ENCODE measurements at places on chromosomes 1 and 21. TPM values are rescaled to one million over a fixed set of nuclear protein-coding genes. Genes with fewer than 3 reads are reported as not detected.

- peak; percentile 60 for DNase-seq
Observed at GRCh38 chr1:155173478-155174323, at the start of gene TRIM46. TRIM46 (plus strand) TSS chr1:155173849; CDS start chr1:155173967, 118 bp downstream.

GRCh38 chr1:5842679-5843078 lies 149.5 kb downstream of the NPHP4 start:
- DNase-seq = no peak

- no peak for DNase-seq
Observed at GRCh38 chr1:183194527-183195141, 8.6 kb downstream of the LAMC2 start.

DNA sequence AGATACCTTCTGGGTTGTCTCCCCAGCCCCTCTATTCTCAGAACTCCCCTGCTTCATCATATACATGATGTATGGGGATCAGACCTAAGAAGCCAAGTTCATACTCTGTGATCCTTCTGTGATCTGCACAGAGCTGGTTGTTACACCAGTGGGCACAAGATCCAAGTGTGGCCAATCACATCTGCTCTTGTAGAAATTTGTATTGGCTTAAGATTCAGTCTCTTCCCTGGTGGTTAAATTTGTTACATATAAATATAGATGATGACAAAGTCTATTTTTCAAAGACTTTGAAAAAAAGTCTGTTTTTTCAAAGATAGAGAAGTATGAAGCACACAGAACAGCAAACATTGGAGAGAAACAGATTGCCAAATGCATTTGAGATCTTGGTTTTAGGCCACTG lies 135.8 kb upstream of the FGGY start:
- DNase-seq = no peak

DNA sequence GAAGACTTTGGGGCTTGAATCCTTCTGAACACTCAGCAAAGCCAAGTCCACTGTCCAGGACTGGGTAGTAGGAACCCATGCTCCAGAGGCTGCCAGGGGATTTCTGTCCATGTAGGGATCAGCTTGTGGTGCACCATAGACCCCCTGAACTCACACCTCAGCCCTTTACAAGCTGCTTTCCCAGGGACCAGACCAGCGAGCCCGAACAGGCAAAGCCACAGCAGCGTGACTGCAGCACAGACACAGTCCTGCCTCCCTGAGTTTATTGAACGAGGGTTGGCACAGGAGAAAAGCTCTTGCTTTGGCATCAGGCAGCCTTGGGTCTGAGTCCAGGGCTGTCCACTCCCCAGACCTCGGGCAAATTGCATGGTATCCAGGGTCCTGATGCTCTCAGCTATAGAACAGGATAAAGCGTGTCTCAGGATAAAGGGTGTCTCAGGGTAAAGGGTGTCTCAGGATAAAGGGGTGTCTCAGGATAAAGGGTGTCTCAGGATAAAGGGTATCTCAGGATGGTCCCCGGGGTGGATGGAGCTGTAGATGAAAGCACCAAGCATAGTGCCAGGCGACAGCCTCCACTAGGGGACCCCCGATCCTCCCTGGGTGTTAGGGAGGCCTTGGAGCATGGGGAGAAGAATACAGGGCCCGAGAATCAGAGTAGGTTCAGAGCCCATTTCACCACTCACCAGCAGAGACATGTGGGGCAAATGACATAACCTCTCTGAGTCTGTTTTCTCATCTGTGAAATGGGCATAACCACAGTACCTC lies 648.8 kb downstream of the NPHP4 start:
- peak; percentile 19 for DNase-seq

- DNase-seq = no peak
Observed at GRCh38 chr1:4053774-4054173, 153.7 kb upstream of the C1orf174 start.

GRCh38 chr21:39730418-39731157 lies 14.4 kb upstream of the IGSF5 start:
- DNase-seq = no peak

- DNase-seq = no peak
Observed at GRCh38 chr1:100746542-100746932, 27.0 kb downstream of the VCAM1 start.

- no peak for DNase-seq
Observed at GRCh38 chr1:55289614-55290013, 74.5 kb upstream of the USP24 start.

DNA sequence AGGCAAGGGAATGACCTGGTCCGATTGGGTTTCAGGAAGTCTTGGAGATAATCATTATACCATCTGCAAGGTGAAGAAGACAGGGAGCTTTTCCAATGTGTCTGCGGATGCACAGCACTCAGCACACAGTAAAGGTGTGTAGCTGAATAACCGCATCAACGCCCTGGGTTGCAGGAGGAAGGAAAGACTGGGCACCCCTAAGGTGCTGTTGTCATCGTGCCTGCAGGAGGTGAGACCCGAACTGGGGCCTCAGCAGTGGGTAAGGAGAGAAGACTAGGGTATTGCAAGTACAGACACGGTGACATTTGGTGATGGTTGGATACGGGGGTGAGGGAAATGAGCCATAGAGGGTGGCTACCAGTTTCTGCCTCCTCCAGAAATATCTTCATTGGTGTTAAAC lies 1.1 kb upstream of the TRIM62 start:
- no peak for DNase-seq

DNA sequence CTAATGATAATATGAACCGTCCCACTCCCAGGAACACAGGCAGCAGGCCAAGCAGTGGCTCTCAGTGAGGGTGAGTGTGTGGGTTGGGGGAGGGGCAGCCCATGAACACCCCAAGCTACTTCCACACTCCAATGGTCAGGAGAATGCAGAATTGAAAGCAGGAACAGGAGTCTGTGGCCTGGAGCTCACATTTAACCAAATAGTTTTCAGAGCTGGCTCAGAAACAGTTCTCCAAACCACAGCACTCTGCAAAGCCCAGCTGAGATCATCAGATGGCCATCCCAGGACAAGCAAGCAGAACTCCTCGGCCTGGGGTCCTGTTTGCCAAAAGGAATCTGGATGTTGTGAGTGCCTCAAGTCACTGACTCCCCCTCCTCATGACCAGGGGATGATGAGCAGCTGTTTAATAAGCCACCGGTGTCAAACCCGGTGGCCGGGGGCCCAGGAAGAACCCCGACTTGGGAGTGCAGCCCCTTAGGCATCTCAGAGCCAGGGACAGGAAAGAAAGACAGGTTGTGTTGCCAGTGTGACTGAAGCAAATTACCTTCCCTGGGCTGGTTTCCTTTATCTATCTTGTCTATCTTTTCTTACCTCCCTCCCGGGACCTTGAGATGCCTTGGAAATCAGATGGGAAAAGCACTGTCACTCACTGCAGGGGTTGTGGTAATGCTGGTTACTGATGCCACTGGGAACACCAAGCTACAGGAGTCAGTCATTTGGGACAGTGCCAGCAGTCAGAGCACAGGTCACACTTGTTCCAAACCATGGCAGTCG lies 20.4 kb downstream of the DEGS1 start:
- peak; percentile 70 for DNase-seq

- DNase-seq = no peak
Observed at GRCh38 chr21:41054018-41054578, 113.9 kb upstream of the BACE2 start.

GRCh38 chr1:53615101-53615500 lies 123.9 kb downstream of the GLIS1 start:
- DNase-seq = peak; percentile 36

GRCh38 chr1:157937744-157938143 lies 55.7 kb upstream of the KIRREL1 start:
- no peak for DNase-seq

DNA sequence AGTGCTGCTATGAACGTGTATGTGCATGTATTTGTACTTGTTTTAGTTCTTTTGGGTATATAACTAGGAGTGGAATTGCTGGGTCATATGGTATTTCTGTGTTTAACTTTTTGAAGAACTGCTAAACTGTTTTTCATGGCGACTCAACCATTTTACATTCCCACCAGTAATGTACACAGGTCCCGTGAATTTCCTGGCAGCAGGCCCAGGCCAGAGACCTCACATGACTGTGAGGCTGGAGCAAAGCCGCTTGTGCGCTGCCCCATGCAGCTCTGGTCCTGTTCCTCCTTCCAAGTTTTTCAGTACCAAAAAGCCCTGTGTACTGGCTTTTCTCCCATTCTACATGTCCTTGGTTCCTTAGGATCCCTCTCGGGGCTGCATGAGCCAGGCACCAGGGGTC lies 29.6 kb downstream of the ACOT11 start:
- DNase-seq = peak; percentile 94

- DNase-seq = no peak
Observed at GRCh38 chr1:109806733-109807400, 43.1 kb upstream of the EPS8L3 start.

The NEXN gene
- total RNA-seq = 158 TPM

The NR0B2 gene
- not detected for total RNA-seq

The RIMS3 gene
- total RNA-seq = 5.3 TPM
